Fibroblast of skin of right quadriceps (primary cell): ENCODE measurements at places on chromosomes 5 and 9.
A peak's percentile ranks its signal among the peaks of the same experiment; 100 is the strongest.

GRCh38 chr5:154523104-154523503 lies 45.1 kb upstream of the HAND1 start:
- DNase-seq = no peak

GRCh38 chr5:128493657-128494329 lies 44.3 kb downstream of the FBN2 start:
- DNase-seq = no peak

- peak; percentile 13 for DNase-seq
Observed at GRCh38 chr5:111072949-111073682, 1.6 kb downstream of the TSLP start.

- DNase-seq = peak; percentile 34
Observed at GRCh38 chr9:121652021-121652837, 795 bp downstream of the DAB2IP start.

- DNase-seq = peak; percentile 34
Observed at GRCh38 chr9:4927701-4928100, 57.4 kb upstream of the JAK2 start.

GRCh38 chr5:136047858-136048257 lies 19.1 kb downstream of the TGFBI start:
- DNase-seq = no peak

- no peak for DNase-seq
Observed at GRCh38 chr9:136565086-136565714, 19.4 kb upstream of the NOTCH1 start.

- DNase-seq = no peak
Observed at GRCh38 chr9:136297016-136297691, 6.7 kb downstream of the CCDC187 start.

DNA sequence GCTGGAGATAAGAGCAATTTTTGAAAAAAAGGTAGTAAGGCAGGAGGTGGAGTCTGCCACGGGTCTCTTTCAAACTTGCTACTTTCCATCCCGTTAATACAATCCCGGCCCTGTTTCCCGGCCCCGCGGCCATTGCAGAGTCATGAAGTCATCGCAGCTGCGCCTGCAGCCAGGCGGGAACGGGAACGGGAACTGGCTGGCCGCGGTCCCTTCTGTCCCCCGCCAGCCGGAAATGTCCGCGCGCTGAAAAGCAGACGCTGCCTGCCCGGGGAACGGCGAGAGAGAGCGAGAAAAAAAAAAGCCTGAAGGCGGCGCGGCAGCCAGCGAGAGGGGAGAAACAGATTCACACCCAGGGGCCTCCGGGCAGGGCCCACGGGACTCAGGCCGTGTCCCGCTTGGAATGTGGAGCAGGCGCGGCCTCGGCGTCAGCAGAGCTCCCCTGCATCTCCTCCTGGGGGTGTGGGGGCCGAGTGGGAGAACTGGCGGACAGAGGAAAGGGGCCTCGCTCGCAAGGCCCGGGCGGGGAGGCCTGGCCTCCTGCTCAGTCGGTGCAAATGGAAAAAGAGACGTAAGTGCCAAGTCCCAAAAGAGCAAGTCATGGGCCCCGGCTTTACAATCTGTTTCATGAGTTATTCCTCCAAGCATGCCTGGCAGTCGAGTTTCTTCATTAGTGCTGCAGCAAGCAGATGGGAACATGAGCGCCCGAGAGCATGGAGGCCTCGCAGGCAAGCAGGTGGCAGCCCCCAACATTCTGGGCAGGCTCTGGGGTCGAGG lies 201.2 kb upstream of the GAS1 start:
- DNase-seq = peak; percentile 76

- DNase-seq = no peak
Observed at GRCh38 chr5:39896706-39897105, 471.9 kb upstream of the DAB2 start.
